SK-MEL-5 (cell line): ENCODE measurements at places on chromosomes 1 and 21.

GRCh38 chr1:101293461-101294051 is 56.7 kb downstream of the S1PR1 start:
- no peak for DNase-seq

- no peak for DNase-seq
Measured at GRCh38 chr1:27520651-27521050, 30.7 kb upstream of the WASF2 start.

GRCh38 chr1:36097693-36098585 is 9.2 kb downstream of the ADPRS start:
- DNase-seq, result no peak

- DNase-seq, result no peak
Measured at GRCh38 chr1:98692482-98692881, 31.0 kb downstream of the SNX7 start.

DNA sequence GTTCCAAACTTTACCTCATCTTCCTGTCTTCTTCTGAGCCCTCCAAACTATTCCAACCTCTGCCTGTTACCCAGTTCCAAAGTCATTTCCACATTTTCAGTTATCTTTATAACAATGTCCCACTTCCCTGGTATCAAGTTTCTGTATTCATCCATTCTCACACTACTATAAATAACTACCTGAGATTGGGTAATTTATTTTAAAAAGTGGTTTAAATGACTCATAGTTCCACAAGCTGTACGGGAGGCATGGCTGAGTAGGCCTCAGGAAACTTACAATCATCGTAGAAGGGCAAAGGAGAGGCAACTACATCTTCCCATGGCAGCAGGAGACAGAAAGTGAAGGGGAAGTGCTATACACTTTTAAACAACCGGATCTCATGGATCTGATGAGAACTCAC is 428.5 kb upstream of the RGS18 start:
- no peak for DNase-seq

GRCh38 chr1:79807816-79808215 is 801.3 kb upstream of the ADGRL4 start:
- DNase-seq, result no peak

- no peak for DNase-seq
Measured at GRCh38 chr1:26277719-26278118, 2.2 kb upstream of the SH3BGRL3 start.

- no peak for DNase-seq
Measured at GRCh38 chr1:159441360-159441759, 1.8 kb downstream of the OR10J1 start.

DNA sequence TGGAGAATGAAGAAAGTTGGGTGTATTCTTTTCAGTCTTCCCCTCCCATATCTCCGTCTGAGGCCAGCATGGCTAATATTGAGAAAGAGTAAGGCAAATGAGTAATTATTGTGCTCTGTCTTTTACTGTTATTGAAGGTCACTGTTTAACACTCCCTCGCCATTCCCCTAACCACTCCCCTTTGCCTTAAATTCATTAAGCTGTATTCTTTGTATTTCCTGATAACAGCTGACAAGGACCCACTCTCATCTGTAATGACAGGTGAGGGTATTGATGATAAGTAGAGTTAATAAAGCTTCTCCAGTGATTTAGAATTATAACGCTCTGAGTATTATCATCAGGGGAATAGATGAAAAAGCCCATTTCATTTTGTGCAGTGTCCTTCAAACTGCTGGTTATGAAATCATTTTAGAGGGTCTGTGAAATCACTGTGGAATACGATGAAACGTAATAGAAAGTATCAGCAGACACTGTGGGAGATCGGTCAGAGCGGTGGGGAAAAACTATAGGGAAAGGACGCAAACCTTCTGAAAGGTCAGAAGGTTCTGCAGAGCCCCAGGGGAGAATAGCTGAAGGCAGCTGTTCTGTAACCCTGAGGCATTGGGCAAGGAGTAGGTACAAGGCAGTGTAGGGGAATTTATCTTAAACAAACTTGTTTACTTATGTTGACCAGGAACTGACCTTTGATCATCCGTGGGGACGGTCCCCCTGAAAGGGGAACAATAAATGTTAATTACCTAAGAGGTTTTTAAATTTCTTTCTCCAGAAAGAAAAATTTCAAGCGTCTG is 46.3 kb upstream of the CACYBP start:
- DNase-seq, result no peak

DNA sequence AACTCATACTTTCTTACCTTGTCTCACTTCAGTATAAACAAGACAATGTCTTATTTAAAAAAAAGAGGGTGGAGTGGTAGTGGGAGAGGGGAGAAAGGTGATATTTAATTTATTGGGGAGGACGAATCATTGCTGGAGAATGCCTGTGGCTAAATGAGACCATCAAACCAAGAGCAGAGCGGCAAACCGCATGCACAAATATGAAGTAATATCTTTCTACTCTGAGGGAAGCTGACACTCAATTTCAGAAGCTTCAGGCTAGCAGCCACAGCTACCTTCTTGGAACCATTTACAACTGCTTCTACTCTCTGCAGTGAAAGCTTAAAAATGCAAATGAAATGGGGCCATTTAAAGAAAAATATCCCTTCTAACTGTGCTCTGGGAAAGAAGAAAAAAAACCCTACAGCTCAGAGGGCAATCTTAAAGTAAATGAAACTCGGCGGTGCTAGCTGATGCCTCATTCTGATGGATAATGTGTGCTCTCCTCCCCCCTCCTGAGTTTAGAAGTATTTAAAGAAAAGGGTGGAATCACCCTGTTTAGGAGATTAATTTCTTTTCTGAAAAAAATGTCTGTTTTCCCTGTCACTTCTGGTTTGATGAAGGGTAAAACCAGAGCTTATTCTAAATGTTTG is 178.2 kb upstream of the CAMK1G start:
- DNase-seq, result no peak
